ENCODE measurements at places on chromosomes 12 and 14. TPM values are rescaled to one million over a fixed set of nuclear protein-coding genes. Genes with fewer than 3 reads are reported as not detected.

SMIM41 gene
- 2.0 TPM for total RNA-seq

KRT77 gene
- not detected for total RNA-seq

CLIP1 gene
- total RNA-seq: 30.1 TPM

LRRC43 gene
- 0.43 TPM for total RNA-seq

NOC4L gene
- total RNA-seq: 9.0 TPM

PSME1 gene
- 162 TPM for total RNA-seq

KLRB1 gene
- not detected for total RNA-seq

DDN gene
- not detected for total RNA-seq

A2M gene
- 19.0 TPM for total RNA-seq

KRT73 gene
- total RNA-seq: not detected

GYS2 gene
- not detected for total RNA-seq

KIF21A gene
- 11.0 TPM for total RNA-seq

PPP1R1A gene
- total RNA-seq: not detected
